ENCODE measurements at places on chromosomes 12 and 14. TPM values are rescaled to one million over a fixed set of nuclear protein-coding genes. Genes with fewer than 3 reads are reported as not detected.

SLC5A8 gene
- total RNA-seq: not detected

GRCh38 chr14:95494456-95494855 lies 22.0 kb downstream of the SYNE3 start:
- H3K4me3 ChIP-seq: no peak overlapping the region
- DNase-seq: no peak
- H3K4me1 ChIP-seq: peaks cover 36% of the 10 kb centered on the region
- H3K27me3 ChIP-seq: no peaks in the 10 kb centered on the region
- H3K36me3 ChIP-seq: no peaks in the 10 kb centered on the region

- no peaks in the 10 kb centered on the region for H3K4me1 ChIP-seq
- no peak overlapping the region for H3K27ac ChIP-seq
- H3K4me3 ChIP-seq: no peak overlapping the region
- no peak for DNase-seq
- H3K27me3 ChIP-seq: peaks cover 80% of the 10 kb centered on the region
Observed at GRCh38 chr14:76382495-76382832, 6.5 kb downstream of the ESRRB start.

DNA sequence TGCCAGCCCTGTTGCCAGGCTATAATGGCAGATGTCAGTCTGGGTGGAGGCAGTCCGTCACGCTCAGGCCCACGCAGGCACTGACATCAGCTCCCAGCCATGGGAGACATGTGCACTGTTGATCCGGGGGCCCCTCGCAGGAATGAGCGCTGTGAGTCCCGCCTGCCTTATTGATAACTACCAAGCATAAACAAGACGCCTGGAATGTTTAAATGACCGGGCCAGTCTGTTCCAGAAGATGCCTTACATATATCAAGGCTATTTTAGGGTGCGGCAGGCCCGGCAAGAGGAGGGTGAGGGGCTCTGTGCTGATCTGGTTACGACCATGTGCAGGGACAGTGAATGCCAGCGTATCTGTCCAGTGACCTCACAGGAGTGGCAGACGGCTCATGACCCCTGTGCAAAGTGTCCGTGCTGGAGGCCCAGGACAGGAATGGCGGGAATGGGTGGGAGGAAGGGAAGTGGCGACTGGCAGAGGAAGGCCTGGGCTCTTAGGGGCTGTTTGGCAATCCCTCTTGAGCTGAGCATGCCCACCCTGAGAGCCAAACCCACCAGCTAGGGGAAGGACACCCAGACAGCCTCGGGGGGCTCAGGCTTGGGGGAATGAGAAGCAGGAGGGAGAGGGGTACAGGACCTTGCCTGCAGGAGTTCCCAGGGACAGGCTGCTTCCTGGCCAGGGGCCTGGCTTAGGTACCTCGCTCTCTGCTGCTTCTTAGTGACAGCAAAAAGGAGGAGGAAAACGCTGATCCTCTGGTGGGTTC lies 49.3 kb downstream of the DLK1 start:
- no peaks in the 10 kb centered on the region for H3K27me3 ChIP-seq
- H3K27ac ChIP-seq: no peak overlapping the region
- DNase-seq: peak; percentile 43

ZC3H14 gene
- 101 TPM for total RNA-seq

- no peaks in the 10 kb centered on the region for H3K27me3 ChIP-seq
- no peaks in the 10 kb centered on the region for H3K4me1 ChIP-seq
- no peaks in the 10 kb centered on the region for H3K36me3 ChIP-seq
- no peak for DNase-seq
- no peak overlapping the region for H3K4me3 ChIP-seq
- H3K27ac ChIP-seq: no peak overlapping the region
Observed at GRCh38 chr14:35789651-35790050, 19.4 kb downstream of the RALGAPA1 start.

OLR1 gene
- total RNA-seq: 0.22 TPM

STRAP gene
- 196 TPM for total RNA-seq

- H3K36me3 ChIP-seq: peaks cover 64% of the 10 kb centered on the region
- DNase-seq: no peak
- no peaks in the 10 kb centered on the region for H3K4me1 ChIP-seq
Observed at GRCh38 chr12:116941188-116941587, 30.4 kb downstream of the FBXW8 start.

KRT6A gene
- not detected for total RNA-seq

- H3K4me1 ChIP-seq: no peaks in the 10 kb centered on the region
- H3K36me3 ChIP-seq: no peaks in the 10 kb centered on the region
- no peaks in the 10 kb centered on the region for H3K27me3 ChIP-seq
- H3K4me3 ChIP-seq: no peak overlapping the region
- H3K27ac ChIP-seq: no peak overlapping the region
Observed at GRCh38 chr12:113397497-113398197, 6.0 kb downstream of the SDS start.

CLMN gene
- 11.7 TPM for total RNA-seq

- DNase-seq: no peak
- no peak overlapping the region for H3K4me3 ChIP-seq
- H3K4me1 ChIP-seq: no peaks in the 10 kb centered on the region
- H3K27ac ChIP-seq: no peak overlapping the region
- H3K36me3 ChIP-seq: no peaks in the 10 kb centered on the region
- no peaks in the 10 kb centered on the region for H3K27me3 ChIP-seq
Observed at GRCh38 chr12:109222062-109222461, 87.0 kb downstream of the FOXN4 start.

DNA sequence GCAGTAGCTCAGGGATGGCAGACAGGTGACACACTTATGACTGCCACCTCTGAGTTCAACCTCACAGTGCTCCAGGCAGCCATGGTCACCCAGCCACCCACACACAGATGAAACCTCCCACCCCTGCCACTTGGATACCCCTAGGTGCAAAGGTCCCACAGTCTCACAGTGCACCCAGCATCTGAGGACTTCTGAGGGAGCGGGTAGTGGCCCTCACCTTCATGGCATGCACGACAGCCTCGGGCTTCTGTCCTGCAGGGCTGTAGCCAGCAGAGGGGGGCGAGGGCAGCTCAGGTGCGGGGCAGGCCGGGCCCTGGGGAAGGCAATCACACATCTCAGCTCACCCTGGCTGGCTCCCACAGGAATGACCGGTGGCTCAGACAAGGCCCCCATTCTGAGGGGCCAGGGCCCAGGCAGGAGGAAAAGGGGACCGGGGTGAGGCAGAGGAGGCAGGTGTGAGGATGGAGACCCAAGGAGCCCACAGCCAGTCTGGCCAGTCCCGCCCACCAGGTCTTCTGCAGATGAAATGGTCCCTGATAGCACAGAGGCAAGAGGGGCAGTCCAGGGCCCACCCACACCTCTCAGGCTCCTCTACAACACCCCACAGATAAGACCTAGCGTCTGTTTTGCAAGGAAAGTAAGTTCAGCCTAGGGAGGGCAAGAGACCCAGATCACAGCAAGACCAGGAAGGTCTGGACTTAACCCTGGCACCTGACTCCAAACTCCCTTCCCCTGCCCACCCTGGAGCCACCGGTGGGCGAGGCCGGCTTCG lies 35.8 kb downstream of the CCNK start:
- H3K27me3 ChIP-seq: no peaks in the 10 kb centered on the region
- H3K4me1 ChIP-seq: peaks cover 3% of the 10 kb centered on the region
- no peak overlapping the region for H3K27ac ChIP-seq
- H3K36me3 ChIP-seq: peaks cover 6% of the 10 kb centered on the region

DNA sequence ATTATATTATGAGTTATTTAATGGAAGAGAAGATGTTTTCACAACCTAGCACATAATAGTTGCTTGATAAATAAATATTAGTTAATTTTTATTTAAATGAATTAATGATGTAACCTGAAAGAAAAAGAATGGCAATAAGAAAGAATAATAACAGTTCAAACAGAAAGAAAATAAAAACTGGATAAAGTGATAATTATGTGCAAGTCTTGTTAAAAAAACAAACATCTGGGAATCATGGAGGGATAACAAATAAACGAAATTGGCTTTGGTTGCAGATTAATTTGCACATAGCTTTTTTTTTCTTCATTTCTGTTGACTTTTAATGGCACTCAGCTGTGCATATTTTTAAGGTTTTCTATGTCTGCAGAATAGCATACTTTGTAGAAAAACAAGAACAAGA lies 23.4 kb upstream of the ABCD2 start:
- H3K4me1 ChIP-seq: no peaks in the 10 kb centered on the region
- no peaks in the 10 kb centered on the region for H3K27me3 ChIP-seq
- H3K4me3 ChIP-seq: no peak overlapping the region
- H3K36me3 ChIP-seq: no peaks in the 10 kb centered on the region
- no peak for DNase-seq
- no peak overlapping the region for H3K27ac ChIP-seq

All from endodermal cell (in vitro differentiated cells).